ENCODE measurements at places on chromosomes 4 and X.
A peak's percentile ranks its signal among the peaks of the same experiment; 100 is the strongest.

GRCh38 chr4:99102634-99103033 is 14.0 kb upstream of the ADH5 start:
- DNase-seq: no peak

DNA sequence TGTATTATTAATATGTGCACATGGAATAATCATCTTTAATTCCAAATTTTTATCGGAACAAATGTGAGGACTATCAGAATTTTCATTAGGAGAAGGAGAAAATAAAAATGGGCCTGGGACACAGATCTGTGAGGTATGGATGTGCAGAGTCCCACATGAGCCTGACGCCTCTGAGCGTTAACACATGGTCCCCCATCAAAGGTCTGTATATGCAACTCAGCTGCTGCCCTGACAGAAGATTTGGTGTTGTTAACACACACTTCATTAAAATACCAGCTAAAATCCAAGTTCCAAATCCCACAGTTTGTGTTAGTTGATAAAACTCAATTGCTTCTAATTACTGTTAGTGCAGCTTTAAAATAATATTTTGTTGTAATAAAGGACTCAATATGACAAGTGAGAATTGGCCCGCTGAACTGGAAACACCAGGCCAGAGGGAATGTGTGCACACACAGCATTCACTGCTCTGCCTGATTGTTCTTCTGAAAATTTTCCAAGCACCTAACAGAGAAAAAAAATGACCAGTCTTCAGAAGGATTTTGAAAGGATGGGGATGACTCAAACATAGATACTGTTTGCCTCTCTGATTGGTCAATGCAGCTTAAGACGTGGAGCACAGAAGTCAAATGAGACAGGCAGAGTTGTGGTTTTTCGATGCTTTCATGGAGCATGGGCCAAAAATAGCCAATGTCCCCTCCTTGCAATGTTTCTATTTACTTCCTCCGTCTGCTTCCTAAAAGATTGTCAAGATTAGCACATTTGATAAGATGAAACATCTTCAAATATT is 266.6 kb downstream of the NKX6-1 start:
- peak; percentile 17 for DNase-seq

DNA sequence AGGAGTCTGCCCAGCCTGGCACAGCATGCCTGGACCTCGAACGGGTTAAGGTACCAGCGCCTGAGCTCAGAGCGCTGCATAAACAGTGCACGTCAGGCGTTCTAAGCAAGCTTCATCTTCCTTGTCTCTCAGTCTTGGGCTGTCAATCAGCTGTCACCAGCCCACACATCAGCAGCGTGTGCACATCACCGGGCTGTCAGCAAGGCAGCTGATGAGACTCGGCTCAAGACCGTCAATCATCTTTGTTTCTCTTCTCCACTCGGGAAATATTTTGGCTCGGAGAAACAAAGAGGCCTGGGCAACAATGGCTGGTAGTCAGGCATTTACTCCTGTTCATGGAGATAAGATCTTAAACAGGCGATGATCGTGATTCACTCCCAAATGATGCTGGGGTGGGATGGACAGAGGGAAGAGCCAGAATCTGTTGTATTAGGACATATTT is 141.3 kb downstream of the LDB2 start:
- peak; percentile 37 for DNase-seq

GRCh38 chr4:7802093-7802726 is 137.5 kb downstream of the AFAP1 start:
- DNase-seq: peak; percentile 90

GRCh38 chr4:655464-656151 is 18.5 kb downstream of the ATP5ME start:
- DNase-seq: no peak

DNA sequence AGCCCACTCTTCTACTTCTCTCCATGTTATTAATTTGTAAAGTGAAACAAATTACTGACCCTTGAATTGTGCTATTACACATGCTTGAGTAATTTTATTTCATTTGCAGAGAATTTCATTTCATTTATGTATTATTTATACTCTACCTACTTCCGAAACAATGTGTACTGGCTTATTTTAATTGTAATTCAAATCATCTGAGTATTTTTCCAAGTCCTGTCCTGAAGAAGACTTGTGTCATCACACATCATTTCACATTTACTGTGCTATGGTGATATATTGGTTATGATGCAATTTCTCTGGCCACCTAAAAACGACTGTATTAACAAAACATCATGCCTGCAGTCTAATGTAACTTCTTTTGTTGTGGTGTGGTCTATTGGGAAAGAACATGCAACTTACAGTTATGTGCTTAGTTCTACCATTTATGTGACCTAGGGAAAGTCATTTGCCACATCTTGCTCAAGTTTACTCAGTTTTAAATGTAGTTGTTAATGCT is 384.5 kb downstream of the RPA4 start:
- no peak for DNase-seq

GRCh38 chrX:67426946-67427345 is 116.9 kb upstream of the AR start:
- no peak for DNase-seq

- peak; percentile 67 for DNase-seq
Measured at GRCh38 chr4:174214101-174214878, 69.2 kb downstream of the FBXO8 start.

DNA sequence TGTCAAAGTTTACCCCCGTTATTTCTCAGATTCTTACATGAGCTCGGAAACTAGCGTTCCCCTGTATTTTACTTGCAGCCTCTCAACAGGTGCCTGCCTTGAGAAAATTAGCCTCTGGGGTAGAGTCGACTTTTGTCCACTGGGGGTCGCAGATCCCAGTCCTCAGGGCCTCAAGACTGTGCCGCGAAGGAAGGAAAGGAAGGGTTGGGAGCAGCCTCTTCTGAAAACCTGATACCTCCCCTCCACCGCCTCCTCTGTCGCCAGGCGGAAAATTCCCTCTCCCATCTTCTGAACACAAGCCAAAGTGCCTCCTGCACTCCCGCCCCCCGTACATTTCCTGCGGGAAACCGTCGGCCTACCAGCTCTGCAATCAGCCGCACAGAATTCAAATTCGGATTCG is 44.4 kb upstream of the TMSB15B start:
- peak; percentile 79 for DNase-seq

DNA sequence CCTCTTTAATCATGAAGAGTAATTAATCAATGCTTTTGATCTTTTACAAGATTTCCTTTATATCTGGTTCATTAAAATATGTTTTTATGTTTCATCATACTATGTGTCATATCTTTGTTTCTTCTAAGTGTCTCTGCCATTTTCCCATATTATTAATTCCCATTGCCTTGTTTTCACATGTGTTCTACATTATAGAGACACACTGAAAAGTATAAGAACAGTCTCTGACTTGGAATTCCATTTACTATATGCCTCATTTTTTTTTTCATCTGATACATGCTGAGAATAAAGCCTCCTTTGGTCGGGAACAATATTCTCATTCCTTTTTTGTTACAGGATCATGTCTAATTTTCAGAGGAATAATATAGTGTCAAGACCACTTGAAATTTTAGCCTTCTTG is 4.3 kb downstream of the BANK1 start:
- DNase-seq: no peak

DNA sequence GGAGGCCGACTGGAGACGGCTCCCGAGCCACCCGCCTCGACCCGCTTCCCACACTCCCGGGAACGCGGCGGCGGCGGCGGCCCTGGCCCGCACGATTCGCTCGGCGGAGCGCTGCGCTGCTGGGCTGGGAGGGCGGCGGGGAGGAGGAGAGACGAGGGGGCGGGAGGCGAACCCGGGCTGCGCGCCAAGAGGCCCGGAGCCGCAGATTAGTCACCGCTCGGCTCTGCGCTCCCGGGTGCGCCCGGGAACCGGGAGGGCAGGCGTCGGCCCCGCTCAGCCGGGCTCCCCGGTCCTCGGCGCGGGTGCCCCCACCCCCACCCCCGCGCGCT is 11.2 kb upstream of the BCOR start:
- no peak for DNase-seq

DNA sequence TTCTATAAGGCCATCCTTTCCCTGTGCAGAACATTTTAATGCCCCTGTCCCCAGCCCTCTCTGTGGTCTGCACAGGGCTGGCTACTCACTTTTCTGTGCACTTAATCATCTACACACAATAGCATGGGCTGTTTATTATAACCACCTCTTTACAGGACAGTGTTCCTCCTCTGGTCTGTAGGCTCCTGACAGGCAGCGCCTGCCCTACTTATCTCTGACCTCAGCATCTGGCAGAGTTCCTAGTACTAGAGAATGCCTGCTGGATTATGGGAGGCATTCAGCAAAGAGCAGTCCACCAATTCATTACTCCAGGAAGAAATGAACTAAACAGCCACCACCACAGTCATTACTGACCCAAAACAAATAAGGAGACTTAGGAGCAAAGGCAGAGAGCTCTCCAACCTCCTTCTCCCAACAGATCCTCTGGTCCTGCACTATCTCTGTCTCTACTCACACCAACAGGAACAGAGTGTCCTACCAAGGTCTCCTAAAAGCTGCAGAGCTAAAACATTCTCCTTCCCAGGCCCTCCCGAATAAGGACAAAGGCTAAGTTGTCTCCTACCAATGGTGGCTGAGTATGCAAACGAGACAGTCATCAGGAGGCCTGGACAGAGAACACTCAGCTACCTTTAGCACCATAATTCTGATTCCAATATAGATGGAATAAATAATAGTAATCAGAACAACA is 279.2 kb downstream of the QDPR start:
- DNase-seq: no peak

DNA sequence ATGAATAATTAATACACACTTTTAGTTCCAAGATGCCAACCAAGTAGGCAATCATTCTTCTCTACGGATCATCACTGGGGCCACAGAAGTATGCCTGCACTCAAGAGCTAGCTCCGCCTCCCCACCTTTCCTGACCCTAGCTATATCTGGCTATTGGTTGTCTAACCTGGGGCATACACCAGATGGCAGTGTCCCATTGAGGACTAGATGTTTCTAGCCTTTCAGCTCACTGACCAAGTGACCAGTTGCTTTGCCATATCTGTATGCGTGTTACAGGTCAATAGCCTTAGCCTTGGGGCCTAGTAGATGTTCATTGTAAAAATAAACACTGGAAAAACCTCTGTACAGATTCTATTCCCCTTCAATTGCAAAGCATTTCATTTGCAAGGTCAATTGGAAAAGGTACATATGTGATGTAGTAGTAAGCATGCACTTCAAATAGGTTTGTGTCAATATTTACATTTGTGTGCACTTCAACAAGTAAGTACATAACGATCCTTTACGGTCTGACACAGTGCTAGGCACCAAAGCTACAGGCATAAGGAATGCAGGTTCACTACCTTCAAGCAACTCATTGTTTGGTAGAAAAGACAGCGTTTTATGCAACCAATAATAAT is 521.7 kb downstream of the PPARGC1A start:
- no peak for DNase-seq

Data from retina (tissue), 1 donor.